Eye (tissue), 1 donor: ENCODE measurements at places on chromosomes 4 and X.

GRCh38 chr4:181173046-181173445, 1070.2 kb upstream of the TENM3 start:
- peak; percentile 90 for DNase-seq

DNA sequence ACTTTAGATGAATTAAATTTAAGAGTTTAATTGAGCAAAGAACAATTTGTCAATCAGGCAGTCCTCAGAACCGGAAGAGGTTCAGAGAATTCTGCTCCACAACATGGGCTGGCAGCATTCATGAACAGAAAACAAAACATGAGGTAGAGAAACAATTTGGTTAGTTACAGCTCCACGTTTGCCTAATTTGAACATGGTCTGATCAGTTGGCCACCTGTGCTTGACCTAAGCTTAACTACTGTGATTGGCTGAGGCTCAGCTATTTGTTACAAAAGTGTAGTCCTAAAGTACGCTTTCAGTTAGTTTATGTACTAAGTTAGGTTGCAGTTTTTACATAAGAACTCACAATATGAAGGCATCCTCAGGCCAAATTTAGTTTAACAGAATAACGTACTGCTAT, 258.6 kb downstream of the ADAM29 start:
- DNase-seq: no peak

GRCh38 chrX:46812445-46812844, 24.4 kb upstream of the RP2 start:
- DNase-seq: no peak

DNA sequence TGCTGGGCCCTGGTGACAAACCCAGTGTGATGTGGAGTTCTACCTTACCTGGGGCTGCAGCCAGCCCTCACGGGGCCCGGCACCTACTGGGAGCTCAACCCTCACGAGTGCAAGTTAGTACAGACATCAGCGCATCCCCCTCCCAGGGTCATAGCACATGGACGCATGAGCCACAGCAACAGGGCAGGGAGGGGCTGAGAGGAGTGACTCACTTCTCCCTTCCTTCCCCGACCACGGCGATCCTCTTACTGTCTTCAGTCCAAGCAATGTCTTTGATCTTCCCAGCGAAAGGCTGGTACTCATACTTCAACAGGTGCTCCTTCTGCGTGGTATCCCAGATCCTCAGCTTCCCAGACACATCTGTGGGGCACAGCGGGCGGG, 17.8 kb downstream of the WDR1 start:
- DNase-seq: no peak

GRCh38 chrX:102338162-102338561, 91.2 kb downstream of the NXF2 start:
- no peak for DNase-seq

DNA sequence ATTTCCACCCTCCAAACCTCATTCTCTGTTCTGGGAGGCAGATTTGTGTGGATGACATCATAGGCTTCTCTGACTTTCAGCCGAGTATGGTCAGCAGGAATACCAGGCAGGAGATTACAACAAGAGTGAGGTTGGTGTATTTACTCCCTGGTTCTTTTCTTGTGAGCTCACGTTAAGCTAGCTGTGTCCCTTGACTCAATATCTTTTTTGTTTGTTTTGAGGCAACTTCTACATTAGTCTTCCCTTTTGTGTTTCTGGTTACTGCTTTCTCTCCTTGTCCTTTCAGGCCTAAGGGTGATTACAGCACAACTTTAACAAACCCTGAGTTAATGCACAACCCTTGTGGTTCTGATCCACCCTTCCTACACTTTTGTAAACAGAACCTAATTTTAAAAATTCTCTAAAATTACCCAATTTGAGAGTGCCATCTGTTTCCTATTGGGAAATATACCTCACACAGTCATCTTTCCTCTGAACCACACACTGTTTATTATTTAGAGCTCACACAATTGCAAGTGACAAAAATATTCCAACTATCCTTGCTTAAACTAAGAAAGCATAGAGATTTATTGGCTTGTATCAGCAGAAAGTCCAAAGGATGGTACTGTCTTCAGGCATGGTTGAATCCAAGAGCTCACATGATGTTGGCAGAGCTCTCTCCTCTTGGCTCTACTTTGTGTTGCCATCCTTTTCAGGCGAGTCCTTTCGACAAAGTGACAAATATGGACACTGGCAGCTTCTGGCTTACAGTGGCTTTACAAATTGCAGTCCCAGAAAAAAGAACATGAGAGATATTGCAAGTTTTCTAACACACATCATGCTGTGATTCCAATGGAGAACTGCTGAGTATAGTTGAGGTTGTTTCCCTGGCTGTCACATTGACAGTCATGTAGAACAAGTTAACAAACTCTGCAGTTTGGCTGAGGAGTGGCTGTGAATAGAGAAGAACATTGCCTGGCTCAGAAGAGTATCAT, 150.5 kb upstream of the DDIT4L start:
- no peak for DNase-seq
